ENCODE measurements at places on chromosomes 5 and 9.
A peak's percentile ranks its signal among the peaks of the same experiment; 100 is the strongest.

DNA sequence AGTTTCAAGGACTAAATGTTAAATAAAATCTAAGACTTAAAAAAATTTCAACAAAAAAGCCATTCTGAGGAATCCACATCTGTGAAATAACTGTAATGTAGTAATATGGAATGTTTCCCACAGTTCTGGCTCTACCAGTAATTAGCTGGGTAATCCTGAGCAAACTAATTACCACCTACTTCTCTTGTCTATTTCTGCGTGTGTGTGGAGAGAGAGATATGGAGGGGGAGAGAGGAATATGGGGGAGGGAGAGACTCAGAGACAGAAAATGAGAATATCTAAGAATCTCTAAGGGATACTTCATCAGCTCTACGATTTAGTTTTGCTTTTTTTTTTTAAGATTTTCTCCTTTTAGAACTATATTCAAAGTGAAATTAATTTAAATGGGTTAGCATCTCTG is 28.0 kb downstream of the TBCA start:
- DNase-seq, result no peak

- no peak for DNase-seq
These were observed 536.5 kb upstream of the ACO1 start for GRCh38 chr9:31847963-31848362.

DNA sequence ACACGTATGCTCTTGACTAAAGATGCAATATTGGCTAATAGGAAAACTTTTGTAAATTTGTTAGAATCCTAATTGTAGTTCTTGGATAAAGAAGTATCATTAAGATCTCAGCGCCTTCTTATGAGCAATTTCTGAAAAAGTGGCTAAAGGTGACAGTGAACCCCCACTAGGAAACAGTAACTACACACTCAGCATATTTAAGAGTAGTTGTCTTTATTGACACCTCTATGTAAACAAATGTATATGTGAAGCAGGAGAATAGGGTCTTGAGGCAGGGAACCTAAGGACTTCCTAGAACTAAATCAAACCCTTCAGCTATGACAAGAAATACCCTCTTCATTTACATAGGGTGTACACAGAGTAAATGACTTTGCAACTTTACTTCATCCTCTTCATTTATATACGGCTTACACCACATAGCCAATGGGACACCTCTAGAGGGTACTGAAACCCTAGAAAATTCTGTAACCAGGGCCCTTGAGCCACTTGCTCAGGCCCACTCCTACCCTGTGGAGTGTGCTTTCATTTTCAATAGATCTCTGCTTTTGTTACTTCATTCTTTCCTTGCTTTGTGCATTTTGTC is 2.8 kb downstream of the NIPSNAP3A start:
- DNase-seq, result no peak

DNA sequence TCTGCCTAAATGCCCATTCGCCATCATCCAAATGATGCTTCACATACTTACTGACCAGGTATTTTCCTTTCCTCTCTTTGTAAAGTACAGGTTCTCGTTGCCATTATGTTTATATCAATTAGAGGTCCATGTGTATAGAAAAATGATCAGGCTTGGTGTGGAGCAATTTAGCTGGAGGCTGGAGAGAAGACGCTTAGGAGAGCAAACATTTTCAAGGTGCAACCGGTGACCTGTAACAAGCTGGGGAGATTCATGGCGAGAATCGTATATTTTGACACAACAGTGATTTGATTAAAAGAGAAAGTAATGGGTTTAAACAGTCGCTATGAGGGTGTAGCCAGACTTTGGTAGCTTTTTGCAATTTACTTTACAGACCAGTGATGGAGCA is 170.9 kb upstream of the TBCA start:
- no peak for DNase-seq

GRCh38 chr5:140360101-140360500 is at the start of gene SLC4A9:
TSS of gene SLC4A9 (plus strand) at chr5:140360194. CDS start at chr5:140360237, 43 bp downstream.
- no peak for DNase-seq

GRCh38 chr5:17258431-17258830 is 41.0 kb downstream of the BASP1 start:
- DNase-seq, result no peak

- peak; percentile 77 for DNase-seq
These were observed 22.6 kb downstream of the DUSP1 start for GRCh38 chr5:172748341-172748843.

DNA sequence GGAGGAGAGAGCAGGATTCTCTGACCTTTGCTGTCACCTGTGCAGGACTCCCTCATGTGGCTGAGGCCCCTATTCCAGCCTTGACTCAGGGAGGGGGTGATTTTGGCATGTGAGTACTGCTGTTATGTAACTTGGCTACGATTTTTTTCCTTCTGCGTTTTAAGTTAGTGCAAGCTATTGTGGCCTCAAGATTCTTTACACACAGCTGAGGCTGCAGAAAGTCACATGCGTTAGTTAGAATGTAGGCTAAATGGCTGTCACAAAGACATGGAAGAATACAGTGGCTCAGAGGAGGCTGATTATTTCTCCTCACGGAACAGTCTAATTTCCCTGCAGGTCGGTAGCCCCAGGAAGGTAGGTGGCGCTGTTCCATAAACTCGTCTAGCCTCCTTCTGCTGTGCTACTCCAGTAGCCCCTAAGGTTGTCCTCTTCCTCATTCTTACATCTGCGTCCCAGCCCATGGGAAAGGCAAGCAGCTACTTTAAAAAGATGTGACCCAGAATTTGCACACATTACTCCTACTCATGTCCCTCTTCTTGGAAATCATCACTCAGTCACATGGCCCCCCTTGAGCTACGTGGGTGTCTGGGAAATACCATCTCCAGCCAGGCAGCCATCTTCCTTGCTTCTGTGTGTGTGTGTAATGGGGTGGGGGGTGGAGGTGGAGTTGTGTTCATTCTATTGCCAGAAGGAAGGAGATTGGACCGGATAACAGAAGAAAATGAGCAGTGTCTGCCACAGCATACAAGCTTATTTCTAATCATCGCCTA is 486.6 kb downstream of the CCDC171 start:
- no peak for DNase-seq

DNA sequence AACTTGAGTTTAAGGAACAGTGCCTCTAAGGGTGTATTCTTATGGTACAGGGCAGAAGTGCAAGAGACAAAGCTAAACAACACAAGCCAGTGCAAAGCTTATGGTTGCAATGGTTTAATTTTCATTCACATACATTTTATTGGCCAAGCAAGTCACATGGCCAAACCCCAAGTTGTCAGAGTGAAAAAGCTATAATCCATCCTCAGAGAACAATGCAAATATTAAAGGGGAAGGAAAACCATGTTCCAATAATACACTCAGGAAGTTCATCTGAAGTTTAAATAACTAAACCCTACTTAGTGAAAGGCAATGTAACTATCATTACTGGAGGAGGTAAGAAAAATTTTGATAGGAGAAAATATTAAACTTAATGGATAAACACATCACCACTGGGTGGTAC is 26.6 kb upstream of the TLR4 start:
- no peak for DNase-seq

DNA sequence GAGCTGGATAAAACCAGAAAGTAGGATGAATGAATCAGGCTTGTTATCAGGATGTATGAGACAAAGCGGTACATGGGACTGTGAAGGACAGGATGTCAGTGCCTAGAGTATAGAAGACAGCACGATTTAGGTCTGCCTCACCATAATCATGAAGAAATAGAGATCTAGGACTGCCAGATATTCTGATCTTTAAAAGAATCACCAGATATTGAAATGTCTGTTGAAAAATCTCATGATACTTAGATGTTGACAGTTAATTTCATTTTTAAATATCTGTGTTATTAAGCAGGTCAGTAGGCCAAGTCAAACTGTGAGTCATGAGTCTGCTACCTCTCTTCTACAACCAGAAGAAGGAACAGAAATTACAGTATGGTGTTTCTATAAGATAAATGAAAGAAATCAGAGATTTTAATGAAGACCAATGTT is 65.0 kb downstream of the ST8SIA4 start:
- no peak for DNase-seq

DNA sequence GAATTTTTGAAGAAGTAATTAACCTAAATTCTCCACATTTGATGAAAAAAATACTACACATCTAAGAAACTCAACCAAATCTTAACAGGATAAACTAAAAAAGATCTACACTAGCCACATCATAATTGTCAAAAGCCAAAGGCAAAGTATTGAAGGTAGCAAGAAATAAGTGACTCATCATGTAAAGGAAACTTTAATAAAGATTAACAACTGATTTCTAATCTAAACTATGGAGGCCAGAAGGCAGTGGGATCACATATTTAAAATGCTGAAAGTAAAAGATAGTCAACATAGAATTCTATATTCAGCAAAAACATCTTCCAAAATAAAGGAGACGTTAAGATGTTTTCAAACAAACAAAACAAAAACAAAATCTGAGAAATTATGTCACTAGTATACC is 2002.9 kb downstream of the MAT2B start:
- no peak for DNase-seq

- DNase-seq, result no peak
These were observed 33.1 kb upstream of the AFAP1L1 start for GRCh38 chr5:149238540-149238939.

GRCh38 chr5:76489877-76490688 is 87.0 kb downstream of the IQGAP2 start:
- no peak for DNase-seq

DNA sequence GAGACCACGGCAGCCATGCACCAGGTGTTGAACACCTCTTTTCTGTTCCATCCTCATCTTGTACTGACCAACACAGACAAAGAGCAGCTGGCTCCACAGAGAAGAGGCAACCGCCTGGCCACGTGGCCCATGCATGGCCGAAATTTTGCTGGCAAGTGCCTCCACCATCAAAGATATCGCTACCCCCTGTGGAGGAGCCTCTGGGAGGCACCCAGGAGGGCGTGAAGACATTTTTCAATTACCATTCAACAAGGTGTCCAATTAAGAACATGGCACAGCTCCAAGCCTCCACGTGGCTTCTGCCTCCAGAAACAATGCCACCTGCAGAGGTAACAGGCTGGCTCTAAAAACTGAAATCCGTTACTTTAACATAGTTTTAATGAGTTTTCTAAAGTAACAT is 54.4 kb upstream of the CKS2 start:
- no peak for DNase-seq

- no peak for DNase-seq
These were observed 9.0 kb upstream of the FAF2 start for GRCh38 chr5:176438959-176439757.

DNA sequence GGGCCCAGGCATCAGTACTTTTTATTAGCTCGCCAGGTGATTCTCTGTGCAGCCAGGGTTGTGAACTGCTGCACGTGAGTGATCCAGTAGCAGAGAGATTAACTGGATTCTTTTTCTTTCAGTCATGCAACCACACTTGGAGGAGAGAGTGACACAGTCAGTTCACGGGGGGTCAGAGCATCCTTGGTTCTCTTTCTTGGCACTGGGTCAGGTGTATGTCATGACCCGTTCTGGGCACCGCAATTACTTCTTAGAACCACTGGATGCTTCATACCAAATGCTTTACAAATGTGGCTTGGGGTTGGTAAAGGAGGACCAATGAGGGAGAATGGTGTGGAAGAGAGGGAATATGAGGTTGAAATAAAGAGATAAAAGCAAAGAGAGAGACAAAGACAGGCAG is 368.7 kb downstream of the MLLT3 start:
- no peak for DNase-seq

- DNase-seq, result no peak
These were observed 94.7 kb upstream of the ERCC6L2 start for GRCh38 chr9:95780751-95781150.

DNA sequence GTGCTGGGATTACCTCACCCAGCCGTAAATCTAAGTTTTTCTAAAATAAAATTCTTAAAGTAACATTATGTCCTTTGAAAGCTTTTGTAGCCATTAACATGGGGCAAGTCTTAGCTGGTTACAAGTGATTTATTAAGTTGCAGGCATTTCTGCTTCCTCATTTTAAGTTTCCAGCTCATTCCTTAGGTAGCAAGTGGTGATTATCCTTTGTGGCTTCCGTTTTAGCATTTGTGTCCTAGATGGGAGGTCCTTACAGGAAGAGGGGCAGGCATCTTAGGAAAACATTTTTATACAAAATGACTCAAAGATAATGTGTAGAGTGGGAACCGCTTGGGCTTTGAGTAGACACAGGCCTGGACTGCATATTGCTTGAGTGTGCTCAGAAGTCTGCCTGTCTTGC is 35.0 kb upstream of the ROPN1L start:
- DNase-seq, result no peak

- no peak for DNase-seq
These were observed 1206.0 kb upstream of the C9orf72 start for GRCh38 chr9:28779243-28779642.

DNA sequence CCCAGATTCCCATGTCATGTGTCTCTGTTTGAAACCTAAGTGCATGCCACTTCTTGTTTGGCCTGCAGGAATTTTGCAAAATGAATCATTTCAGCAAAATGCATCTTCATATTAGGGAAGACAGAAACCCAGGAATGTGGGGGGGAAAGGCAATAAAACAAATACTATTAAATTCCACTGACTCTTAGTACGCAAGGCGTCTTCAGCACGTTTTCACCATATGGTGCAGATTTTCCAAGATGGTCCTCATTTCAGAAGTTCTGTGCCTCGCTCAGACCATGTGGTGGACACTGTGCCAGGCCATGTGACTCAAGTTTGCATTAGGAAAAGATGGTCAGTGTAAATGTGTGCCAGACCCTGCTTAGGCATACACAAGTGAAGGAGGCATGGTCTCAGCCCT is 184.0 kb downstream of the ACTL7B start:
- no peak for DNase-seq

- DNase-seq, result no peak
These were observed 236.5 kb upstream of the TRIM32 start for GRCh38 chr9:116450378-116451139.

GRCh38 chr5:3009605-3010004 is 258.1 kb upstream of the IRX2 start:
- no peak for DNase-seq

- no peak for DNase-seq
These were observed 25.5 kb downstream of the DEPDC1B start for GRCh38 chr5:60674251-60675069.

DNA sequence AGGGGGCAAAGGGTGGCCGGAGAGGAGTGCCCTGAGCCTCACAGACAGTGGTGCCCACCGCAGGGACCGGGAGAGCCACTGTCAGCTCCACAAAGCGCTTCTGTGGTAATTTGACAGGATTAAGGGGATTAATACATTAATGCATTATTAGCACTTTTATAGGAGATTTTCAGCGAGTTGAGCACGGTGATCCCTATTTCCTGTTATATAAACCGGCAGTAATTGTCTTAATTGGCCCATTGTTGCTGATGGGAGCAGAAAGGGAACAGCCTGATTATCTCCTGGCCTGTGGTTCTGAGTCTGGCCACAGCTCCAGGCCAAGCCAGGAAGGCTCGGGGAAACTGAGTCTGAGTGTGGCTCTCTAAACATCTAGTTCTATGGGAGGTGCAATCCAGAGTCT is 423.6 kb downstream of the CDK5RAP2 start:
- DNase-seq, result no peak

GRCh38 chr5:120734033-120734432 is 269.9 kb downstream of the PRR16 start:
- DNase-seq, result no peak

GRCh38 chr5:51271261-51271660 is 112.0 kb upstream of the ISL1 start:
- DNase-seq, result no peak

DNA sequence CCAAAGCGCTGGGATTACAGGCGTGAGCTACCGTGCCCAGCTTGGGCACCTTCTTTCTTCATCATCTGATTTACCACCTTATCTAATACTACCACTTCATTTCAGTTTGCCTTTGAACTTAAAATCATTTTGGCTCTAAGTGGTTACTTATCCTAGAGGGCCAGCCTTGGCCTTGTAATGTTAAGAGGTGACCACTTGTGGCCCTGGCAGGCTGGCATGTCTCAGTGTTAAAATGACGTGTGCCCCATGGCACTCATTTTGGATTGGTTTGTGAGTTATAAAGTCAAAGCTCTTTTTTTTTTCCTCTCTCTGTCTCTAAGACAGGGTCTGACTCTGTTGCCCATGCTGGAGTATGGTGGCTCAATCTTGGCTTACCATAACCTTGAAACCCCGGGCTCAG is 17.8 kb downstream of the HABP4 start:
- no peak for DNase-seq
